NCI-H1417 (cell line): ENCODE measurements at places on chromosomes 6 and 20.

DNA sequence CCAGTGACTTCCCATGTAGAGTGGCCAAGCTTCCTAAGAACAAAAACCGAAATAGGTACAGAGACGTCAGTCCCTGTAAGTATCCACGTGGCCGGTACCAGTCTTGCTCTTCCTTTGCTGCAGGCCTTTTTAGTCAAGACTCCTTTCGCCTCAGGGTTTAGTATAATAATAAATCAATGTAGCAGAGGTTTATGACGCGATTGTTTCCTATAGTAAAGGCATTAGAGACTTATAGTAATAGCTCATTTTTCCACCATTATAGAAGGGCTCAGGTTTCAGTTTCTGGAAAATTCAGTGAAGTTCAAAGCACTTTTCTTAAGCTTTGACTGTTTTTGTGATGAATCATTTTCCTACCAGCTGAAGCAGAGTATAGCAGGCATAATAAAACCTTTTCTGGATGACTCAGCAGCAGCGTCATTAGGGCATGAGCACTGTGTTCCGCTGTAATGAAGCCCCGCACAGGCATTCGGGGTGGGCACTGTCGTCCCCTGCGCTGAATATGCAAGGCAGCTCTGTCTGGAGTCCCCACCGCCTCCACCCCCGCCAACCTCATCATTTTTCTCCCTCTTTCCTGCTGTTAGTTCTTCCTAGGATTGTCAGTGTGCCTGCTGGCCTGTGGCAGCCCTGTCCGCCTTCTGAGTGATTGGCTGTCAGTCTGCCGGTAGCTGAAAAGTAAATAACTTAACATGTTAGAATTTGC lies 51.3 kb downstream of the PTPN1 start:
- DNase-seq: no peak

DNA sequence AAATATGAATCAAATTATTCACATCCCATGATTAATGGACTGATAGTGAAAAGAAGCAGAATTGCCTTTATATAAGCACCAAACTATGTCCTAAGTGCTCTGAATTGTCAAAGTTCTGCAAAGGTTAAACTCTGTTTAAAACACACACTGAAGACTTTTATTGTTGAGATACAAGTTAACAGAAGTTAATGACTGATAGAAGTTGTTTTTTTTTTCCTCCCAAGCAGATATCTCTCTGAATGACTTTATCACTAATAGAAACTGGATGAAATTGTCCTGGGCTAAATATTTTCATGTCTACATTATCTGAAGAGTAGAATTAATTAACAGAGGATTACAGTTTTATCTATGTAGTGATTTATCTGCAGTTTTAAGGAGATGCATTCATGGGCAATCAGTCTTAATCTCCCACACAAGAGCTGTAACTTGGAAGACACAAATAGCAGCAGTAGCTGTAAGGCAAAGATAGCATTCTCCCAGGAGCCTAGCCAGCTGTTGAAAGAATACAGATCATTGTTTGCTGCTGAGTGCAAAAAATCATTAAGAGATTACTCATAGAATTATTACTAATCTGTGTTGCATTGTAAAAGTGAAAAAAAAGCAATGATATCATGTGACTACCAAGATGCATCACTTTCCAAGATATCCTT lies 49.9 kb downstream of the BMP5 start:
- DNase-seq: no peak

GRCh38 chr6:101845172-101845571 lies 451.7 kb downstream of the GRIK2 start:
- no peak for DNase-seq

- no peak for DNase-seq
These were observed 128.2 kb downstream of the PAK5 start for GRCh38 chr20:9710685-9711084.
